Germinal center (tissue), 1 donor: ENCODE measurements at places on chromosomes 3 and 15.

GRCh38 chr3:32296251-32297204 lies 58.0 kb downstream of the CMTM8 start:
- DNase-seq: peak; percentile 79

- DNase-seq: no peak
Measured at GRCh38 chr15:94272251-94272898, 41.0 kb downstream of the MCTP2 start.

DNA sequence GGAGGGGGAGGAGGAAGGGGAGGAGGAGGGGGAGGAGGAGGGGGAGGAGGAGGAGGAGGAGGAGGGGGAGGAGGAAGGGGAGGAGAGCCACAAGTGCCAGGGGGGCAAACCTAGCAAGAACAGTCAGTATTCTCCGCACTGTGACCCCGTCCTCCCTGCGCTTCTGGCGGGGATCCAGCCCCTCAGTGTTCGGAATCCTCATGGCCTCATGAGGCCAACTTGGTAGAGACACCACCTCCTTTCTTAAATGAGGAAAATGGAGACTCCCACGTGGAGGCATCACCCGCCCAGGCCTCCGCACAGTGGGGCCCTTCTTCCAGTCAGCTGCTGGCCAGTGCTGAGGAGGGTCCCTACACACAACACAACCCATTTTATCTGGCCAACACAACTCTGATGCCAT lies 163.4 kb downstream of the XXYLT1 start:
- DNase-seq: no peak

DNA sequence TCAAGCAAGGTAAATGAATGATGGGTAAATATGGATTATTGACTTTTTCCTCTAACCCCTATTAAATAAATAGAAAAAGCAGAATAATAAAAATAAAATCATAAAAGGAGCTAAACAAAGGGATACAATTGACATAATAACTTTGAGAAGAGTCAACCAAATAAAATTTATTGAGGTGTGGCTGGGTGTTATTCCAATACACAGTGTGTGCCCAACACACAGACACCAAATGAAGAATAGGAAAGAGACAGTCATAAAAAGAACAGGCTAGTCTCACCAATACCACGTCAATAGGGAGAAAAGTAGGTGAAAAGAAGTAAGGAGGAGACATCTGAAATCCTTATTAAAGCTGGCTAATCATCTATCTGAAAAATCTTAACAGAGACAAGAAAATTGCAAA lies 127.1 kb downstream of the ZBBX start:
- no peak for DNase-seq

- no peak for DNase-seq
Measured at GRCh38 chr15:28881600-28881999, 4.2 kb upstream of the APBA2 start.

DNA sequence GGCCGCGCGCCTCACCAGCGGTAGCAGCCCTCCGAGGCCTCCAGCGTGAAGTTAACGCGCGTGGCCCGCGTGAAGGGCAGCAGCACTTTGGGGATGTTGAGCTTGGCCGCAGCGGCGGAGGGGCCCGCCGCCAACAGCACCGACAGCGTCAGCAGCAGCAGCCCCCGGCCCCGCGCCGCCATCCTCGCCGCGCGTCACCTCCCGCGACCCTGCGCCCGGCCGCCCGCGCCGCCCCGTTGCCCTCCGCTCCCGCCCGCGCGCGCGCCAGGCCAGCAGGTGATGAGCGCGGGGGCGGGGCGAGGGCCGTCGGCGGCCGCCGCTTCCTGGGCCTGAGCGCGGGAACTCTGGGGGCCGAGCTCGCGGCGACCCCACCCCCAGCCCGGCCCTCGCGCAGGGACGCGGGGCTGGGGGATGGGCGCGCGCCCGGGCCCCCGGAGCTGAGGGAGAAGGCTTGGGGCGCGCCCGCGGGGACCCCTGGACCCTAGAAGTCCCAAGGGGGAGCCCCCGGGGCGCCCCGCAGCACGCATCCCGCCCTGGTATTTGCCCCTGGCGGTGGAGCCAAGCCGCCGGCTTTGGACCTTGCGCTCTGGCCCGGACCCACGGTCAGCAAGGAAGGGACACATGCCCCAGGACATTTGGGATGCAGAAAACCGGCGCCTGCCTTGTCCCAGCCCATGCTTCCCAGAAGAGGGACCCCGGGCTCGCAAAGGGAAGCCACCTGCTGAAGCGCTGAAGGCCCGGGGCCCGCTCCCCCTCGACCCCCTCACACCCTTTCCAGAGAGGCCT lies at the start of gene NUP210:
TSS of gene NUP210 (minus strand) at position 278 of the 786 bp plus-strand sequence. CDS start at position 182, 96 bp downstream.
- peak; percentile 86 for DNase-seq

GRCh38 chr3:73828348-73828747 lies 203.6 kb upstream of the PDZRN3 start:
- no peak for DNase-seq

- DNase-seq: no peak
Measured at GRCh38 chr15:33515121-33515520, 204.4 kb downstream of the RYR3 start.

DNA sequence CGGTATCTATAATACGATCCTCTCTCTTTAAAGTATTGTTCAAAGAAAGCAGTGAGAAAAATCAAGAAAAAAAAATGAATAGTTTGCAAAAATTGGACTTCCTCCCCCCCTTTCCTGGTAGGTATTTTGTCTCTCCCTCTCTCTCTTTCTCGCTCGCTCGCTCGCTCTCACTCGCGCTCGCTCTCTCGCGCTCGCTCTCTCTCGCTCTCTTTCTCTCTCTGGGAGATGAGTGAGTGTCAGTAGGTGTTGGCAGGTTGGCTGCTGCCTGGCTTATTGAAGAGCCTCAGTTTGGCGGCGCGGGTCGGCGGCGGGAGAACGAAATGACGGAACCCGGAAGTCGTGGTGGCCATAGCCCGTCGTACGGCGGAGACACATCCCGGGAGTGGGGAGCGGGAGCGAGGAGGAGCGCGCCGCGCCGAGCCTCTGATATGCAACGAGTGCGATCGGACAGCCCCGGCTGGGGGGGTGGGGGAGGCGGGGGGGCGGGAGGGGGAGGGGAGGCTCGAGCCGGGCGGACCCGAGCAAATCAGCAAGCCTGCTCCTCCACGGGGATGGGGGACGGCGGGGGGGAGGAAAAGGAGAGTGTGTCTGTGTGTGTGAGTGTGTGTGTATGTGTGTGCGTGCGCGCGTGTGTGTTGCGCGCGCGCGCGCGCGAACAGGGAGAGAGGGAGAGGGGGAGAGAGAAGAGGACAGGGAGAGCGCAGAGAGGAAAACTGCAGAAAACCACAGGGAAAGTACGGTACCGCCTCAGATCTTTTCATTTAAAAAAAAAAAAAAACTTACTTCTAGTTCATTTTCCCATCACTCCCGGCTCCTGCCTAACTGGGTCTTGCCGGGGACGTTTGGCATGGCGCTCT lies at the start of gene MEIS2:
TSS of gene MEIS2 (minus strand) at position 441 of the 857 bp plus-strand sequence. CDS start 1,083 bp downstream, outside the sequence.
- DNase-seq: peak; percentile 68

DNA sequence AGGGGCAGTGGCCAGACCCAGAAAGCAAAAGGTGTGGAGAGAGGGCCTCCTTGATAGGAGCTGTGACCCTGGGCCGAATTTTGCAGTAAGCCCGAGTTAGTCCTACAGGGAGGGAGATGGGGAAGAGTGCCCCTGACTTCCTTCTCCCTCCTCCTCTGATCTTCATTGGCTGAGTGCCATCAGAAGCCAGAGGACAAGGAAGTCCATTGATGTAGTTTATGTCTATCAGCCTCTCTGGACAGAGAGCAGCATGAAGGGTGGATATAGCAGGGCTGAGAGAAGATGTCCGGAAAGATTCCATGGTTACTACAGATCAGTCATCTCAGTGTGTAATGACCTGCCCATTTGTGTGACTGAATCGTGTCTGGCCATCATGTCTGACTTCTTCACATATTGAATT lies 102.5 kb upstream of the FAM3D start:
- DNase-seq: no peak

DNA sequence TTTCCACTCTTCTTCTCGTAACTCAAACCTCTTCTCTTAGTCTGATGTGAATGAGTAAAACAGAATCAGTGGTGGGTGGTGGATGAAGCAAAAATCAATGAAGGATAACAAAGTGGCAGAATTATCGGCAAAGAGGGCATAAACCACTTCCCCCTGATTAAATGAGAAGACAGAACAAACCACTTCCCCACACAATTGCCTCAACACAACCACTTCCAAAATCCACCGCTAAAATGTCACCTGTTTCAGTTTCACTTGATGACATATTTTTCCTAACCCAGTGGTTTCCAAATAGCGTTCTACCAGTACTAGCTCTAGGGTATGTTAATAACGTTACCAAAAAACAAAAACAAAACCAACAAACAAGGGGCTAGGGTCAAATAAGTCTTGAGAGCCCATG lies 478.7 kb upstream of the WNT5A start:
- DNase-seq: no peak

GRCh38 chr3:140794507-140794906 lies 116.6 kb downstream of the TRIM42 start:
- DNase-seq: no peak

- no peak for DNase-seq
Measured at GRCh38 chr3:160556141-160556540, 9.2 kb downstream of the KPNA4 start.

GRCh38 chr15:75174729-75175128 lies 27.0 kb upstream of the C15orf39 start:
- no peak for DNase-seq

- no peak for DNase-seq
Measured at GRCh38 chr15:52016316-52016715, 2.7 kb upstream of the MAPK6 start.

- DNase-seq: no peak
Measured at GRCh38 chr15:63044645-63045464, 2.3 kb downstream of the TPM1 start.

DNA sequence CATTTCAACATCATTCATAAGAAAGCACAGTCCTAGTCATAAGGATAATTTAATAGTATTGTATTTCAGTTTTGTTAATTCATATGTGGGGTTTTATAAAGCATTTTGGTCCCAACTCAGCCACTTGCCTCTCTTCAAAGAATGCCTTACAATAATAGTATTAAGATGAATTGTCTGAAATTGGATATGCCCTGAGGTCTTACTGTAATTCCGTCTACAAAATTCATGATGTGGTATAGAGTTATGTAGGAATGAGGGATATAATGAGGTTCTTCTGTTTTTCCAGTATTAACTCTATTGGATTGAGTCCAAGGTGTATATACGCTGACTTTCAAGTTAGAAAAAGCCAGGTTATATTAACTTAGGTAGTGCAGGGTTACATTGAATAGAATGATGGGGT lies 177.0 kb downstream of the GOLIM4 start:
- no peak for DNase-seq

DNA sequence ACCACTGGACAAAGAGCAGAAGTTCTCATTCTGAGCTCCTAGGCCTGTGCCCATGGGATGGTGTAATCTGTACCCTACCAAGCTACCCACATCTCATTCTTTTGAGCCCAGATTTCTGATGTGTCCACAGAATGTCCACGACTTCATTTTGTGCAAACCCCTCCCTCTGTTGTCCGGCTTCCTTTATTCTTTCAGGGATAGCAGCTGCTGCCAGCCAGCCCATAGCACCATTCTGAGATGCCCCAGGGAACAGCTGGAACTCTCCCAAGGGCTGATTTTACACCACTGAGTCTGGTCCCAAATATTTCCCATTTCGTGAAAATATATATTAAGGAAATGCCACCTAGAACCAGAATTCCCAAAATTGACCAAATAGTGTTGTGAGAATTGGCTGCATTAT lies 236.6 kb downstream of the SATB1 start:
- no peak for DNase-seq

DNA sequence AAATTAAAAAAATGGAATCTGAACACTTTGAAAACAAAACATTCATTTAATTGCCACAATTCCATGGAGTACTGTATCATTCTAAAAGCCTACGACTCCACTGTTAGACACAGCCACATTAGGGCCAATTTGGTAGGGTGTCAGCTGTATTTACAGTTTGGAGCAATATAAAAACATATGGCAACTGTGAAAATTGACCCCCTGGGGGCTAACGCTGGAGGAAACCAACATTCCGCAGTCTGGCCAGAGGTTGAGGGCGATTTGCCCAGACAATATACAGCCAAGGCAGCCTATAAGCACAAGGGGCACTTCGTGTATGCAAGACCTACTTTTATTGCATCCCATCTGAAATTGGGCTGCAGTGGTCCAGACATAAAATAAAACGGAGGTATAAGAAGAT lies 476.5 kb upstream of the WNT5A start:
- DNase-seq: no peak

GRCh38 chr3:29822071-29822470 lies 541.2 kb downstream of the RBMS3 start:
- no peak for DNase-seq

DNA sequence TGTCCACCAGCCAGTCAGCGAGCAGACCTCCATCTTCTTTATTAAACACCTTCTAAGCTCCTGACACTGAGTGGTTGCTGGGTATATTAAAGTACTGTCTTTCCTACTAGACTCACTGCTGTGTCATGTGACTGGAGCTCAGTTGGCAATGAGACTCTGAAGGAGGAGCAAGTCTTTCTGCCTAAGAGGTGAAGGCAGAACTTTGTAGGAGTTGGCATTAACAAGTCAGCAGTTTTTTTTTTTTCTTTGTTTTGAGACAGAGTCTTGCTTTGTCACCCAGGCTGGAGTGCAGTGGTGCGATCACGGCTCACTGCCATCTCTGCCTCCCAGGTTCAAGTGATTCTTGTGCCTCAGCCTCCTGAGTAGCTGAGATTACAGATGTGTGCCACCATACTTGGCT lies 62.2 kb downstream of the ABHD5 start:
- no peak for DNase-seq

DNA sequence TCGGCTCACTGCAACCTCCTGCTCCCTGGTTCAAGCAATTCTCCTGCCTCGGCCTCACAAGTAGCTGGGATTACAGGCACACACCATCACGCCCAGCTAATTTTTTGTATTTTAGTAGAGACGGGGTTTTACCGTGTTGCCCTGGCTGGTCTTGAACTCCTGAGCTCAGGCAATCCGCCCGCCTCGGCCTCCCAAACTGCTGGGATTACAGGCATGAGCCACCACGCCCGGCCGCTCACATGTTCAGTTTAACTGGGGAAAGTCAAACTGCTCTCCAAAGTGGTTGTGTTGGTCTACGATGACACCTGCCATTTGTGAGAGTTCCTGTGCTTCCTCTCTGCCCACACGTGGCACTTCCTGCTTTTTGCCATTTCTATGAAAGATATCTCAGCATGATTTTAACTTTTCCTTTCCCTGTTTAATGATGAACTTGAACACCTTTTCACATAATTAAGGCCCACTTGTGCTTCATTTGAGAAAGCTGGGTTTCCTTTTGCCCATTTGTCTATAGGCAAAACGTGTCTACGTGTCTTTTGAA lies 877 bp upstream of the GP5 start:
- DNase-seq: no peak

DNA sequence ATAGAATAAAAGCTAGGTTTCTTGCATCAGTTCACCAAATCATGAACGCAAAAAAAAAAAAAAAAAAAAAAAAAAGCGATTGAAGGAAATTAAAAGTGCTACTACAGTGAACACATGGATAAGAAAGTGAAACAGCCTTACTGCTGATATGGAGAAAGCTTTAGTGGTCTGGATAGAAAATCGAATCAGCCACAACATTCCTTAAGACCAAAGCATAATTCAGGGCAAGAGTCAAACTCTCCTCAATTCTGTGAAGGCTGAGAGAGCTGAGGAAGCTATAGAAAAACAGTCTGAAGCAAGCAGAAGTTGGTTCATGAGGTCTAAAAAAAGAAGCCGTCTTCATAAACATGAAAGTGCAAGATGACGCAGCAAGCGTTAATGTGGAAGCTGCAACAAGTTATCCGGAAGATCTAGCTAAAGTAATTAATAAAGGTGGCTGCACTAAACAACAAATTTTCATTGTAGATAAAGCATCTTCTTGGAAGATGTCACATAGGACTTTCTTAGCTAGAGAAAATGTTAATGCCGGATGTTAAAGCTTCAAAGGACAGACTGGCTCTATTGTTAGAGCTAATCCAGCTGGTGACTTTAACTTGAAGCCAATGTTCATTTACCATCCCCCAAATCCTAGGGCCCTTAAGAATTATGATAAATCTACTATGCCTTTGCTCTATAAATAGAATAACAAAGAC lies 19.2 kb downstream of the P3H2 start:
- DNase-seq: no peak
